Neural crest cell (in vitro differentiated cells): ENCODE measurements at places on chromosomes 2 and 18. TPM values are rescaled to one million over a fixed set of nuclear protein-coding genes. Genes with fewer than 3 reads are reported as not detected.

DNA sequence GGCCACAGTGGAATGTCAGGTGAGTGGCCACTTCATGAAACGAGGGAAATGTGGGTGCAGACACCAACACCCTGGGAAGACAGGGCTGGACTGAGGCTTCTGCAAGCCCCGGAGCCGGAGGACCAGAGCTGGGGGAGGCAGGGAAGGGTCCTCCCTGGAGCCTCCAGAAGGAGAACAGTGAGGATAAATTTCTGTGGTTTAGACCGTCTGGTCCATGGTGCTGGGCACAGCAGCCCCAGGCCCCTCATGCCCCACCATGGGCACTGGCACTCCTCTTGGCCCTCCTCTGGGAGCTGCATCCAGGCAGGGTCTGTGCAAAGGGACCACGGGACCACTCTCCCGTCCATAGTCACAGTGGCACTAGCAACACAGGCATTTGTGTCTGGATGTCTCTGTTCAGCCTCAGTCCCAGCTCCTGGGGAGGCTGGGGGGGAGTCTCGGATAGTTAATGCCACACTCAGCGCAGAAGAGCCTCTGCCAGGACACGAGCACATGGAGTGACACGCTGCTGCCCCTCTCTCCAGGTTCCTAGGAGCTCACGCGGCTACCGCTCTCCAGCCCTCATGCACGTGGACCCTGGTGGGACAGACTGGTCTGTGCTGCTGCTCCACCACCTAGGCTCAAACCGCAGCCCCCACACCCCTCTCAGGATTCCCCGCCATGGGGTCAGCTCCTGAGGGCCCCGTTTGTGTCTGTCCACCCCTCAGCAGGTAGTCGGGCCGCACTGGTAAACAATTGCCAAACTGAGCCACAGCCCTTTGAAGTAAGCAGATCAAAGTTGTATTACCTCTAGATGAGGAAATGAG, 305.9 kb upstream of the SALL3 start:
- DNase-seq = no peak

DNA sequence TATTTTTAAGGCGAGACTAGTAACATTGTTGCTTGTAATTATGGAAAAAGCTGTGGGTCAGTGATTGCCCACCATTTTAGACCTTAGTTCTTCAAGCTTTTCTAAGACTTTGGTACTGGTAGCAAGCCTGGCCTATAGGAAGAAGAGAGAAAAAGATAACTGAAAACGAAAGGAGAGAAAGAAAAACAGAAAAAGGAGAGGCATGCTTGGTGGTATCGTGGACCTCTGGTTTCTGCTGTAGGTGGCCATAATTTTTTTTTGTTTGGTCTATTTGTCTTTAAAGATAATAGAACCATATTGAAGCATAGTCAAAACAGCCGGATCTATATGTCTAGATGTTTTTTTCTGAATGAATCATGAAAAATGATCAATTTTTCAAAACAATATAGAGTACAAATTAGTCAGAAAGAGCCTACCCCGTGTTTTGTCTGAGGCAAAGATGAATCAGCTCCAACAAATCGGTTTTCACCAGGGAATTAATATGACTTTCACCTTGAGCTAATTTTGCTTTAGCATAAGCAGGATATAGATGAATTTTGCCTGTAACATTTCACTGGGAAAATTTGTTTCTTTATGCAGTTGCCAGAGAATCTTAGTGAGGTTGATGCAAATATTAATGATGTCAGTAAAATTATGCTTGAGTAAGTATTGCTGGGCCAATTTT, 45.7 kb downstream of the CCDC85A start:
- DNase-seq = no peak

DNA sequence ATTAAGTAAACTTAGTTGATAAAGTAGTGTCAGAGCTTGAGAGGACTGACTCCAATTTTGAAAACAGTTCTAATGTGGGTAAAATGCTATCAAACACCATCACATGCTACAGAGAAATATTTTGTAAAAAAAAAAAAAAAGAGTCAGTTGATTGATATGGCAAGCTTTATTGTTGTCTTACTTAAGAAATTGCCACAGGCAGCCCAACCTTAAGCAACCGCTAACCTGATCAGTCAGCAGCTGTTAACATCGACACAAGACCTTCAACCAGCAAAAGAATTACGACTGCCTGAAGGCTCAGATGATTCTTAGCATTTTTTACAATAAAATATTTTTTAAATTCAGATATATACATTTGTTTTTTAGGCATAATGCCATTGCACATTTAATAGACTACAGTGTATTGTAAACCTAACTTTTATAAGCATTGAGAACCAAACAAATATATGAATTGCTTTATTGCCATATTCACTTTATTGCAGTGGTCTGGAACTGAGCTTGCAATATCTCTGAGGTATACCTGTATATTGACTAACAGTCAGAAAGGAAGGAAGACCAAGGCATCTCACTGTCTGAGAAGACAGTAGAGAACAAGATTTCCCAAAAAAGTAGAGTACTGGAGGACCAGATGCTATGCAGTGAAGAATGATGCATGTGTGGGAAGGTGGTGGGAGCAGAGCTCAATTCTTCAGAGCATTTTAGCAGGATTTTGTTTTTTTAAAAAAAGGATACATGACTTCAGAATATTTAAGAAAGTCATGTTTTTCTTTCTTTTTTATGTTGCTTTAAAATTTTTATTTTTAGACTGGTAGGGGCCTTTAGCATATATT, 973.8 kb upstream of the GYPC start:
- DNase-seq = no peak

DNA sequence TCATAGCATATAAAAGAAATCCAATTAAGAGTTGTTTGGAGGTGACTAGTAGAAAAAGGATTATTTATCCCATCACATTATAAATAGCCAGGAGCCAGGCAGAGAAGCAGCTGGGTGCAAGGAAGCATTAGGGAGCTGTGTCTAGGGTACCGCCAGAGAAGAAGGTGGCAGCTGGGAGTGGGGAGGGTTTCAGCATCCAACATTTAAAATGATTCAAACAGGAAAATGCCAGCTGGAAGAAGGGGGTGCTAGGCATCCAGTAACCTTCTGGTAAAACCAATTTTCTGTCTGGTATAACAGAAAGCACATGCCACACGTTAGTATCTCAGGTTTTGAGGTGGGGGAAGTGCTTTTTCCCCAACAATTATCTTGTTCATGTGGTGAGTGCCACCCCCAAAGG, 452.4 kb downstream of the ZEB2 start:
- DNase-seq = no peak

- peak; percentile 48 for DNase-seq
These were observed 1.3 kb downstream of the SDC1 start for GRCh38 chr2:20223407-20224163.

DNA sequence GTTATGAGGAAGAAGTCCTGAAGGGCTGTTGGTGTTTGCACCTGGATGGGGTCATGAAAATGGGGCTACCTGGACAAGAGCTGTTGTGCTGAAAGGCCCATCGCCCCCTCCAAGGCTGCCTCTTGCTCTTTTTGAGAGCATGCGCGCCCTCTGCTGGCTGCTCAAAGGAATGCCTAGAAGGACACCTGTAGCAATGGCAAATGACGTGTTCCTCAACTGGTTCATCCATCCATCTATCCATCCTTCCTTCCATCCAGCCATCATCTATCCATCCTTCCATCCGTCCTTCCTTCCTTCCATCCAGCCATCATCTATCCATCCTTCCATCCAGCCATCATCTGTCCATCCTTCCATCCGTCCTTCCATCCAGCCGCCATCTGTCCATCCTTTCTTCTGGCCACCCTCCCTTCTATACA, 17.2 kb upstream of the RPL31 start:
- peak; percentile 68 for DNase-seq

DNA sequence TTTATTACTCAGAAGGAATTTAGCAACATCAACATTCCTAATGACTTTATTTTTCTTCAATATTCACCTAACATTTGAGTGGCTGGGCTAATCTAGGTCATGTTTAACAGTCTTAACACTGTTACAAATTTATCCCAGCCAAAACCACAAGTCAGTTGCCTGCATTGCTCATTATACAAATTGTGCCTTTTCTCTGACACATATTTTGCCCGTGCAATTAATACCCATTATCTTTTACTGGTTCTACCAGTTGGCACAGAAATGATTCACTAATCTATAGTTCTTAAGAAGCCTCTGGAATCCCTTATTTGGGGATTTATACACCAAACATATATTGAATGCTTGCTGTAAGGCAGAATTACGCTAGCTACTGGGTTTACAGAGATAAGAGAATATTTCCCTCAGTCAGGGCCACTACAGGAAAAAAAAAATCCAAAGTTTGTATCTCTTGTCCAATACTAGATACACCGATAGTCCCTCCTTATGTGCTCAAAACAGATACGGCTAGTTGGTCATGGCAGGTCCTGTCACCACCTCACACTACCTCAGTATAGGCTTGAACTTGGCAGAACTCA, 46.3 kb downstream of the ZCCHC2 start:
- DNase-seq = no peak

DNA sequence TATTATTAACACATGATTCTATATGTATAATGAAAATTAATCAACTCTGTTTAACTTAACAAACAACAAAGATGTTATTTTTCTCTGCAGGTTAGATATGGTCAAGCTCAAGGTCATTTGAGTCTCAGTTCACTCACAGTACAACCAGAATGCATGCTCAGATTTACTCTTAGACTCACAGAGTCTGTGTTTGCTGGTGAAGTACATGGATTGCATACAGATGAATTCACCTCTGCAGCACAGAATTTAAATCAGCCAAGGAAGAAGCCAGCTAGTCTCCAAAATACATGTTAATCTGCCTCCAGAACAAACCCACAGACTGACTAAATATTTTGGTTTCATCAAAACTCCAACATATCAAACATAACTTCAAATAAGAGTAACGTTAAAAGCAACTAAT, 424.5 kb downstream of the RAD51AP2 start:
- DNase-seq = no peak

- no peak for DNase-seq
These were observed 34.4 kb upstream of the PMAIP1 start for GRCh38 chr18:59865241-59865986.

DNA sequence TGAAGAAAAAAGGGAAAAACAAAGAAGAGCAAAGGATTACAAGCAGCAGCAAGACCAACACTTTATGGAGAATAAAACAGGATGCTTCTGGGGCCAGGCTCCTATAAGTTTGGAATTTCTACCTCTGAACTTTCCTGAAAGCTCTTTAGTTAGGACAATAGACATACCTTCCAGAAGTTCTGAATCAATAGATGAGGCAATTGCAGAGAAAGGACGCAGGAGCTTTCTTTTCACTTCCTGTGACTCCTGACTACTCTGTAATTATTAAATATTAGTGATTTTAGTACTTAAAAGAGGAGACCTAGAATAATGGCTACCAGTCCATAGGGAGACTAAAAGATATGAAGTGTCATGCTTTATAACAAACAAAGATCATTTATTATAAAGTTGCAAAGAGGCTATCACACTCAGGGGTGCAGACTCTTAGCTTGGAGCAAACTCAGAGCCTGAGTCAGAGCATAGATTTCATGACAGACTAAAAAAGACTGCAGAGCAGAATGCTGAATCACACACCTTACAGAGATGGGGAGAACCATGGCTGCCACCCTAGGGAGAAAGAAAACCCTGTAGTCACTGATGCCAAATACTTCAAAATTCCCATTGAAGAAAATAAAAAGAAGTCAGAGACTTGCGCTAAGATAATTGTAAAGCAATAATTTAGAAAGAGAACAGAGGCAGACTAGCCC, 52.5 kb upstream of the FAM136A start:
- DNase-seq = no peak

GRCh38 chr2:17589406-17590035, 49.0 kb downstream of the VSNL1 start:
- no peak for DNase-seq

GRCh38 chr18:62852851-62853250, 137.5 kb downstream of the PHLPP1 start:
- no peak for DNase-seq

DNA sequence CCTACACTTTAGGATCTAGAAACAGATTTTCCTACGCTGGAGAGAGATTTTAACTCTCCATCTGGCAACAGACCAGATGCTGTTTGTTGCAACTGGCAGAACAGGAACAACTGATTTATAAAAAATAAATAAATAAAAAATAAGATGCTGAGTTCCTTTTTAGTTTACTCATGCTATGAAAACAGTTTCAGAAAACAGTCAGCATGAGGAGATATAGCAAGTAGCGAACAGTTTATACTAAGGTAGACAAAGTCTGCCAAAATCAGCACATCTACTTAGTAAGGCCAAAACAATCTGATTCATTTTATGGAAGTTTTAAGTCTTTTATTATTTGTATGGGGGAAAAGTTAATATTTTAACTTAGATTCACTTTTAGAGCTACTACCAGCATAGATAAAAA, 974.0 kb upstream of the CNTNAP5 start:
- no peak for DNase-seq

GRCh38 chr2:85419009-85419675, 628 bp downstream of the SH2D6 start:
- DNase-seq = no peak

- no peak for DNase-seq
These were observed 443.9 kb upstream of the ZNF804A start for GRCh38 chr2:184154438-184154837.

DNA sequence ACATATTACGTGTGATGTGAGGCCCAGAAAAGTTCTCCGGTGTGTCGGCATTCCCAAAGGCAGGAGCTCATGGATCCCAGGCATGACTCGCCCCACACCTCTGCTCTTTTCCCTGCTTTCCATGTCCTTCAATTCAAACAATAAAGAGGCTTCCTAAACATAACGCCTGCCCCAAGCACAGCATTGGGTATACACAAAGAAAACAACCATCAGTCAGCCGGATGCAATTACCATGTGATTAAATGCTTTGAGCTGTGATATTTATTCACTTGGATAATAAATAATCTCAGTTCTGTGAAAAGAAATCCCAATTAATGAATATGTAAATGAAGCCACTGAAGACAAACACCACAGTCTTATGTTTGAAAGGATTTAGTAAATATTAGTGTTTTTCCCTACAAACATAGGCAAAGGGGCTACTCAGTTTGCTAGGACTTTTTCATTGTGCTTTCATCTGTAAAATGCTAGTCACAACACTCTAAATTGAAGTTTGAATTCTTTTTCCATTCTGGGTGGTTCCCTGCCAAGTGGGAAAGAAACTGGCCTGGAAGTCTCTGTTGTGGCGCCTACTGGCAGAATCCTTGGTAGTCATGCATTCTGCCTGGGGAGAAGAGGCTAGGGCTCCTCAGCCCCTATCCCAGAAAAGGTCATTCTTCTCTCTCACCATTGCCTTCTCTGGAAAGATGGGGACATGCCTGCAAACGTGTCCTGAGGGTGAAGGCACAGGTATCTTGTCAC, 144.7 kb downstream of the COL6A3 start:
- DNase-seq = no peak

Gene CAVIN2
- total RNA-seq = not detected in 2 replicates

Gene CLASP1
- 85.7 and 95.8 TPM in 2 replicates for total RNA-seq

Gene ACMSD
- not detected in 2 replicates for total RNA-seq

Gene RAB27B
- total RNA-seq = 0.25 and 0.44 TPM in 2 replicates

Gene DUSP2
- 1.0 and 1.1 TPM in 2 replicates for total RNA-seq

Gene SCYGR4
- total RNA-seq = not detected in 2 replicates
